DMS 273 treated with DMSO at 0.1 percent for 48 hours (cell line): ENCODE measurements at places on chromosomes 3 and 15.

DNA sequence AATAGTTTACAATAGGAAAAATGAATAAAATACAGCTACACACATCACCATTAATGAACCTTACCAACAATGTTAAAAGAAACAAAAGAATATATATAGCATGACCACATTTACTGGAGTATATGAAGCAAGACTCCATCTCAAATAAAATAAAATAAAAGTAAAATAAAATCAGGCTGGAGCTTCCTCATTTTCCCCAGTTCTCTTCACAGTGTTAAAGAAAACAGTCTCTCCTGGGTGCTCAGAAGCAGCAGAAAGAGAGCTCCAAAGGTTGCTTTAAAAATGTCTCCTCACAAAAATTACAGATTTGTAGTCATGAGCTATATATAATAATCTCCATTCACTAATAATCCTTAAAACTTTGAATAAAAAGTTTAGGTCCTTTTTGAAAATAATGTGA, 48.8 kb downstream of the PIK3CB start:
- DNase-seq: no peak

GRCh38 chr15:82810890-82811426, 1.5 kb downstream of the WHAMM start:
- DNase-seq: no peak

GRCh38 chr15:71707230-71708050, 102.9 kb upstream of the NR2E3 start:
- DNase-seq: no peak

DNA sequence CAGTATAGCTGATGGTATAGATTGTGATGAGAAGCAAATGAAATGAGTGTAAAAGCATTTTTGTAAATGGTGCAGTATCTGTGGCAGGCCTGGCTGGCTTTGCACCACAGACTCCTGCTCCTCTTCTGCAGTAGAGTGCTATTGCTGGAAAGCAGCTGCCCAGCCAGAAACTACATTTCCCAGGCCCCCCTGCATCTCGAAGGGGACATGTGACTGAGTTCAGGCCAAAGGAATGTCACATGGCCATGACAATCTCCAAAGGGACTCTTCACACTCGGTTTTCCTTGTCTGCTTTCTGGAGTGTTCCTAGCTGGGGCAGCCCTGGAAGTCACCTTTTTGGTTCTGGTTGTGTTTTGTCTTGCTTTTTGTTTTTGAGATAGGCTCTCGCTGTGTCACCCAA, 277.1 kb downstream of the SUCLG2 start:
- DNase-seq: no peak

DNA sequence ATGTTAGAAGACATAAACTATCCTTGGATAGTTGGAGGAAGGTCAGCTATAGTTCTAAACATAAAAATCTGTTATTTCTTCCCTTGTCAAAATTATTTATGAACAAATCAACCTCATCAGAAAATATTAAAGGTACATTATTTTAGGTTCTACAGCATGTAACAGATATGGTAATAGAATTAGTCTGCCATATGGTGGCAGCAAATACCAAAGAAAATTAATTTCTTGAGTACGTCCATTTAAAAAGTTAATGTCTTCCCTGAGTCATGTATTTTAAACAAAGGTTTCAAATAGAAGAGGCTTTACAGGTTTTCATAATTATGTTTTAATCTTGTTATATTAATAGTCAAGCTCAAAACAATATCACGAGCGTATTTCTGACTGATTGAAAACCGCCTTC, 17.9 kb upstream of the ANKRD28 start:
- peak; percentile 10 for DNase-seq
